Kidney epithelial cell (primary cell): ENCODE measurements at places on chromosomes 7 and 10. TPM values are rescaled to one million over a fixed set of nuclear protein-coding genes. Genes with fewer than 3 reads are reported as not detected.

DNA sequence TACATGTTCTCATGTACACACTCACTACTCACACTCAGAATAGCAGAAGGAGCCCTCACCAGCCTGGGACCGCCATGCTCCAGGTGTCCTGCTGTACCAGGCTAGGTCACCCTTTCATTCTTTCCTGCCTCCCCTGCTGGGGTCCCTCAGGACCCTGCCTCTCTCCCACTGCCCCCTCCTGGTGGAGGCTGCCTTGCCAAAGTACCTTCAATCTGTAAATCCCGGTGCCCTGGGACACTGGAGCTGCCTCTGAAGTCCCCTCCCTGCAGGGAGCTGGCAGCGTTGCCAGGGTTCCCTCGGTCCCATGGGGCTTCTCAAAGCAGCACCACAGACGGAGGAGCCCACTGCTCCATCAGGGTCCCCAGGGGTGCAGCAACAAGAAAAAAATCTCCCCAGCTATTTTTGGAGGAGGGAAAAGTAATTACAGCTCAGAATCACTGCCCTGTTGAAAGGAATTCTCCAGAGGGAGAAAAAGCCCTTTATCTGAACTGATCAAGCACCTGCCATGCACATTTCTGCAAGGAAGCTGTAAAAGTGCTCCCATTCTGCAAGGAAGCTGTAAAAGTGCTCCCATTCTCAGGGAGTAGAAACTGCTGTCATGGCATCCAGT, 259.9 kb downstream of the PTPRN2 start:
- DNase-seq: no peak

- no peak for DNase-seq
These were observed 29.8 kb upstream of the PPP2R2D start for GRCh38 chr10:131870831-131871672.

GRCh38 chr10:91012502-91012901, 91.6 kb upstream of the ANKRD1 start:
- no peak for DNase-seq

DNA sequence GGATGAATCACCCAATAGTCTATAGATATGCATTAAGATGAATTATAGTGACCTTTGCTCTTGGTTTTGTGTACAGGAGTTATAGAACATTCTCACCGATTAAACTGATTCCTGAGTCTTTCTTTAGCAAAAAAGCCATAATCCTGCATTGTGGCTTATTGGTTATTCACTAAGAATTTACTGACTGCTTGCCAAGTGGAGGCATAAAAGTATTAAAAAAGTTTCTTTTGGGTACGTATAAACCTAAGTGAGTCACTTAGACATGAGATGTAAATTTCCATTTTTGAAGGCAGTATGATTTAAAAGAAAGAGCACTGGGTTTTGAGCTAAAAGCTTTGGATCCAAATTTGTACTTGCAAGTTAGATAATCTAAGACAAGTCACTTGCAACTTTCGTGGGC, 100.7 kb downstream of the CDK6 start:
- no peak for DNase-seq

- no peak for DNase-seq
These were observed 92.2 kb downstream of the EGFR start for GRCh38 chr7:55110993-55111361.

DNA sequence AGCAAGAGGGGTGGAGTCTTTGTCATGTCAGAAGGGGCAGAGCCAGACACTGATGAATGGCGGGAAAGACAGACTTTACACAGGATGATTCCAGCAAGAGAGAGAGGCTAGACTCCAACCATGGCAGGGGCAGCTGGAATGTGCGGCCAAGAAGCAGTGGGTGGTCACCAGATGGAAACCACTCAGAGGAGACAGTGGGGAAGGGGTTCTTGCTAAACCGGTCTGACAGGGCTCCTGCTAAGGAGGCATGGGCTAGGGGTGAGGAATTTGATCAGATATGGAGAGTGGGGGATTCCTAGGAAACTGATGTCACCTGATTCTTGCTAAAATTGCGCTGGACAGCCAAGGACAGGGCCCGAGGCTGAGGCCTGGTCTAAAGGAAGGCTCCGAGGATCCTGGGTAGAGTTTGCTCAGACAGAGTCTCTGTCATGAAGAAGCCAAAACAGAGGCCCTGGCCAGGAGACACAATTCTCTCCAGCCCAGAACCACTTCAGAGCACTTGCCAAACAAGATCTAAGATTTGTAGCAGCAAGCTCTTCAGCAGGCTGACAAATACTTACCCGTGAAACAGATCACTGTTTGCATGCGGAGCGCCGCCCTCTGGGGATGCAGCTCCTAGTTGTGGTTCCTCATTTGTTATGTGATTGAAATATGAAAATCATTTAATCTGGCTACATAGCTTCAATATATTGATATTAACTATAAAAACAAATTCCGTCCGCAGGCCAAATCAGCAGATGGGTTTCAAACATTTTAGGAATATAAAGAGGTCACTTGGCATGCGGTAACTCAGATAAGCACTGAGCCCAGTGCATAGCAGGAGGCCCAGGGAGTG, 377.0 kb downstream of the TCERG1L start:
- DNase-seq: no peak

DNA sequence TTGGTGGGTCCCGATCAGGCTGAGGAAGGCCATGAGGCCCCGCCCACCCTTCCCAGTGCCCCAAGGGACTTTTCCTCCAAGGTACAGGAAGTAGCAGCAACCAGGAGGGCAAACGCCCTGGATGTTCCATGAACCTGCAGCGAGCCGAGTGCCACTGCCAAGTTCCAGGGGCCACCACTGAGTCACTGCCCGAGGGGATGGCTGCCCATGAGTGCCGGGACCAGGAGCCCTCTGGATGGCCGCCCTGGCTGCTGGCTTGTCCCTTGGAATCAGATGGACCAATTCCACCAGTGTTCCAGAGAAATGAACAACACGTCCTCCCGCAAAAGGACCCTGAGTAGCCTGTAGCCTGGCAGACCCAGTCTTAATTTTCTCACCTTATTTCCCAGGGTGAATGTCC, 74.2 kb downstream of the ZRANB1 start:
- no peak for DNase-seq

The CAMK1D gene
- total RNA-seq: 2.3 and 3.4 TPM in 2 replicates

The SPOCK2 gene
- 48.8 and 53.2 TPM in 2 replicates for total RNA-seq

The OPN4 gene
- total RNA-seq: not detected in 2 replicates

The CFAP58 gene
- 0.75 TPM in 2 replicates for total RNA-seq
